Peyer's patch (tissue), 4 donors: ENCODE measurements at places on chromosomes 6 and 20. TPM values are rescaled to one million over a fixed set of nuclear protein-coding genes. Genes with fewer than 3 reads are reported as not detected.
A peak's percentile ranks its signal among the peaks of the same experiment; 100 is the strongest.

- H3K27ac ChIP-seq, result no peak overlapping the region
- H3K4me3 ChIP-seq, result no peak overlapping the region
- no peaks in the 10 kb centered on the region for H3K27me3 ChIP-seq
- no peaks in the 10 kb centered on the region for H3K36me3 ChIP-seq
- H3K4me1 ChIP-seq, result no peaks in the 10 kb centered on the region
- DNase-seq, result no peak
Measured at GRCh38 chr20:258269-258858, 840 bp downstream of the DEFB132 start.

The WFDC10B gene
- not detected for total RNA-seq

- no peak for DNase-seq
- no peaks in the 10 kb centered on the region for H3K27me3 ChIP-seq
- H3K27ac ChIP-seq, result no peak overlapping the region
- no peaks in the 10 kb centered on the region for H3K36me3 ChIP-seq
- H3K4me1 ChIP-seq, result no peaks in the 10 kb centered on the region
Measured at GRCh38 chr20:35988910-35989463, 20.6 kb downstream of the CNBD2 start.

DNA sequence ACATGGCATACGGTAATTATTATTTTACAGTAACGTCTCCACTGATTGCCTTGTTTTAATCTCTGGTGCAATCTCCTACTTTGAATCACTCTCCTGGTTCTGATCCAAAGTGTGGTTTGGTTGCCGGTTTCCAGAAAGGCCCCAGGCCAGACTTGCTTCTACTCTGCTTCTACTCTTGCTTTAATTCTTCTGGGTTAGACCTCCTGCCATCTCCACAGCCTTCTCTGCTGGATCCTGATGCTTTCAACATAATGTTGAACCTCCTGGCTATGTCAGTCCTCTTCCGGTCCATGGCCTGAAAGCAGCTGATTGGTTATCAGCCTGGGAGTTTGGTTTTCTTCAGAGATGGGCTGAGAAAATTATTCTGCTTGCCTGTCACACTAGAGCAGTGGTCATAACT, 266.5 kb upstream of the RIMS1 start:
- no peak for DNase-seq
- no peaks in the 10 kb centered on the region for H3K4me1 ChIP-seq
- H3K27ac ChIP-seq, result no peak overlapping the region
- H3K36me3 ChIP-seq, result no peaks in the 10 kb centered on the region
- H3K27me3 ChIP-seq, result no peaks in the 10 kb centered on the region

The TAF8 gene
- 24.5 TPM for total RNA-seq

DNA sequence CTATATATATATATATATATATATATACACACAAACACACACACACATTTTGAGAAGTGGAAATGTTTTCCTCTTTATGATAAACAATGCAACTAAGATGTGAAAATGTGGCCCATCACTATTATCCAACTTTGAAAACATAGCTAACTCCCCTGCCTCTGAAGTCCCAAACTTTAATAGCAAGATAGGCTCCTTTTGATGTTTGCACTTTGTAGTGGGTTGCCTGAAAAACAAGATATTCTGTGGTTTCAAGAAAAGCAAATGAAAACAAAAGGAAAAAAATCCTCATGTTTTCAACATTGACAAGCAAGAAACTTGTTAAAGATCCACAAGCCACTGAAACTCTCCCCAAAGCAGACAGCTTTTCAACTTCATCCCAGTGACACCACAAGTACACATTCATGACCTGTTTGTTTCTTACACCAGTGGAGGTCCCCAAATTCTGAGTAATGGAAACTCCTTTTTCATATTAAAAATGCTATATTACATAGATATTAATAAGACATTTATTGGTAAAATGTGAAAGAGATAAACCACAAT, 90.0 kb downstream of the IPCEF1 start:
- H3K36me3 ChIP-seq, result no peaks in the 10 kb centered on the region
- H3K27me3 ChIP-seq, result no peaks in the 10 kb centered on the region
- no peaks in the 10 kb centered on the region for H3K4me1 ChIP-seq

The VGLL2 gene
- not detected for total RNA-seq

DNA sequence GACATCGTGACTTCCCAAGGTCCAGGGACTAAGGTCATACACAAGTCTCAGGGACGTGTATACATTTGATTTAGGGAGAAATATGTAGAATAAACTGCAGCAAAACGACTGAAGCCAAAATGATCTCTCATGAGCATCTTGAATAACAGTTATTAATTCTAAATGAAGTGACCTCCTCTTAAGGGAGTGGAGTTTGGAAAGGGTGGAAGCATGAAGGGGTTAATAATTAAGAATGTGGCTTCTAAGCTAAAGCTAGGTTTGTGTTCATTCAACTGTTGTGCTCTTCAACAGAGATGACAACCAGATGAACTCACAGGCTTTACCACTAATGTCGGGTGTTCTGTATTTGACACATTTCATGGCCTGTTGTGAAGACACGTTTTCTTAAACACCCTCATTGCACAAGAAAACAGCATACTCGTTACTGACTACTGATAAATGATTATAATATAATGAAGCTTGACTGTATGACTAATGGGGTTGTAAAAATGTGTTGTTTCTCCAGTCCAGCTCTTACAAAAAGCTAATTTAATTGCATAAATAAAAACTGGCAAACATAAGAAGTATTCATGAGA, 1.5 kb downstream of the PPP1R14C start:
- peak overlapping the region; percentile 64 for H3K4me3 ChIP-seq
- no peak for DNase-seq
- H3K27me3 ChIP-seq, result no peaks in the 10 kb centered on the region
- no peaks in the 10 kb centered on the region for H3K36me3 ChIP-seq
- H3K4me1 ChIP-seq, result peaks cover 13% of the 10 kb centered on the region

The AVP gene
- total RNA-seq, result not detected

The ENPP3 gene
- total RNA-seq, result 4.1 TPM

GRCh38 chr6:40232698-40233097, 298.4 kb upstream of the MOCS1 start:
- no peaks in the 10 kb centered on the region for H3K4me1 ChIP-seq
- no peaks in the 10 kb centered on the region for H3K36me3 ChIP-seq
- DNase-seq, result no peak
- no peak overlapping the region for H3K4me3 ChIP-seq
- no peaks in the 10 kb centered on the region for H3K27me3 ChIP-seq
- no peak overlapping the region for H3K27ac ChIP-seq
